ENCODE measurements at places on chromosomes 13 and 19.

DNA sequence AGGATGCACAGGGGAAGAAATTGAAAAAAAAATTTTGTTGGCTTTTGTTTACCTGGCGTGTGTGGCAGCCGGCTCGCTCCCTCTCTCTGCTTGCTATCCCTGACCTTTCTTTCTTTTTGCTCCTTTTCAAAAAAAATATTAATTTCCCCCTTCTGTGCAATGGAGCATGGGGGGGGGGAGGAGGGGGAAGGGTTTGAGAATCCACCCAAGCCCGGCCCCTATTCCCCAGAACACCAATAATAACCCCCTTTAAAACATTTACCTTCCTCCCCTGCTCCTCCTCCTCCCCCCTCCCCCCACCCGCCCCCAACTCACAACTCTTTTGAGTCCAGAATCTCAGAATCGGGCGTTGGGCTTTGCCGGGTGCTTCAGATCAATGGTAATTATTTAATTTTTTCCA, 28.4 kb downstream of the NFIX start:
- no peak for DNase-seq

- no peak for DNase-seq
These were observed 8.5 kb downstream of the MIDN start for GRCh38 chr19:1256646-1257474.

- no peak for DNase-seq
These were observed 74.0 kb downstream of the PDS5B start for GRCh38 chr13:32660227-32660626.

GRCh38 chr19:28148554-28148953, 1064.4 kb downstream of the UQCRFS1 start:
- DNase-seq = no peak

- no peak for DNase-seq
These were observed 1697.7 kb downstream of the EFNB2 start for GRCh38 chr13:104837756-104838155.

Measured in fibroblast of the conjunctiva (primary cell).